ENCODE measurements at places on chromosomes 6 and 20. TPM values are rescaled to one million over a fixed set of nuclear protein-coding genes. Genes with fewer than 3 reads are reported as not detected.

Gene EYA2
- 30.0 TPM for total RNA-seq

Gene MAP7
- 35.1 TPM for total RNA-seq

Gene HBS1L
- total RNA-seq: 72.1 TPM

Gene ACOT8
- 57.4 TPM for total RNA-seq

Gene PIM1
- 35.3 TPM for total RNA-seq

- no peaks in the 10 kb centered on the region for H3K27me3 ChIP-seq
- no peak overlapping the region for H3K4me3 ChIP-seq
- no peak overlapping the region for H3K27ac ChIP-seq
- DNase-seq: no peak
- peaks cover 4% of the 10 kb centered on the region for H3K4me1 ChIP-seq
These were observed 43.5 kb upstream of the MYL9 start for GRCh38 chr20:36497856-36498255.

- H3K27me3 ChIP-seq: no peaks in the 10 kb centered on the region
- peaks cover 7% of the 10 kb centered on the region for H3K4me1 ChIP-seq
- no peak overlapping the region for H3K27ac ChIP-seq
These were observed 11.8 kb downstream of the COL9A3 start for GRCh38 chr20:62828511-62829230.

DNA sequence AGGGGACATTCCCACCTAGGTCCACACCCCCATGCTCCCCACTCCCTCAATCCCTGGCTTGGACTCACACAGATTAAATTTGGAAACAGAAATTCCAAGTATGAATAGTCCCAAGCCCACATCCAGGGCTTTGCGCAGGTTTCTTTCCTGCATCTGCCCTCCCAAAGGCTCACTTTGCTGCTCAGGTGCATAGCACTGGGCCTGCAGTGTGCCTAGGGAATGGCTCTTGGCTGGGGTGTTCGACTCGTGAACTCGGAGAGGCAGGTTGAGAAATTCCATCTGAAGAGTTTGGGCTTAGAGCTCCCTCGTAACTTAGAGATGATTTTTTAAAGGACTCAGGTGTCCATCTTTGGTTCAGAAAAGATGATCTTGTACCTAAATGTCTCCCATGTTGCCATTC is 14.8 kb upstream of the SF3B5 start:
- no peaks in the 10 kb centered on the region for H3K4me1 ChIP-seq
- H3K36me3 ChIP-seq: no peaks in the 10 kb centered on the region
- no peak for DNase-seq
- H3K27me3 ChIP-seq: no peaks in the 10 kb centered on the region
- H3K27ac ChIP-seq: no peak overlapping the region
- H3K4me3 ChIP-seq: no peak overlapping the region

- DNase-seq: no peak
- H3K27me3 ChIP-seq: no peaks in the 10 kb centered on the region
- H3K4me3 ChIP-seq: no peak overlapping the region
- no peaks in the 10 kb centered on the region for H3K36me3 ChIP-seq
- no peak overlapping the region for H3K27ac ChIP-seq
These were observed 14.7 kb downstream of the GCM1 start for GRCh38 chr6:53133961-53134360.

DNA sequence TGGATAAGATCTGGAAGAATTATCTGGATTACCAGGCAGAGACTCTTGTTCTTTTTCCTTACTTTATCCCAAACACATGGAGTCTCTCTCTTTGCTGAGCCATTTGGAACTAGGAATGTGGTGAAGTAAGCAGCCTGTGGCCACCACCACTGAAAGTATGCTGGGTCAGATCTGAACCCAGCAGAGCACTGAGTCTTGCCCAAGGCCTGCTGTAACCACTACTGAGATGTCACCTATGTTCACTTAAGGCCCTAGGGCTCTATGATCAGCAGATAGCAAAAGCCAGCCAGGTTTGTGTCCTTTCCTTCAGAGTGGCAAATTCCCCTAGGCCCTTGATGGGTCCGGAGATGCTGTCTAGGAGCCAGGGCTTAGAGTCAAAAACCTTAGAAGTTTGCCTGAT is 103.3 kb upstream of the PLN start:
- no peaks in the 10 kb centered on the region for H3K4me1 ChIP-seq
- H3K27me3 ChIP-seq: no peaks in the 10 kb centered on the region
- H3K4me3 ChIP-seq: no peak overlapping the region
- no peaks in the 10 kb centered on the region for H3K36me3 ChIP-seq
- DNase-seq: no peak

GRCh38 chr20:48129345-48129942 is 344.2 kb upstream of the SULF2 start:
- no peak overlapping the region for H3K4me3 ChIP-seq
- DNase-seq: no peak
- no peak overlapping the region for H3K27ac ChIP-seq
- no peaks in the 10 kb centered on the region for H3K27me3 ChIP-seq
- H3K4me1 ChIP-seq: no peaks in the 10 kb centered on the region

- no peak overlapping the region for H3K4me3 ChIP-seq
- no peaks in the 10 kb centered on the region for H3K27me3 ChIP-seq
- H3K36me3 ChIP-seq: no peaks in the 10 kb centered on the region
- no peaks in the 10 kb centered on the region for H3K4me1 ChIP-seq
- no peak overlapping the region for H3K27ac ChIP-seq
These were observed 30.9 kb downstream of the VEGFA start for GRCh38 chr6:43800746-43801494.

DNA sequence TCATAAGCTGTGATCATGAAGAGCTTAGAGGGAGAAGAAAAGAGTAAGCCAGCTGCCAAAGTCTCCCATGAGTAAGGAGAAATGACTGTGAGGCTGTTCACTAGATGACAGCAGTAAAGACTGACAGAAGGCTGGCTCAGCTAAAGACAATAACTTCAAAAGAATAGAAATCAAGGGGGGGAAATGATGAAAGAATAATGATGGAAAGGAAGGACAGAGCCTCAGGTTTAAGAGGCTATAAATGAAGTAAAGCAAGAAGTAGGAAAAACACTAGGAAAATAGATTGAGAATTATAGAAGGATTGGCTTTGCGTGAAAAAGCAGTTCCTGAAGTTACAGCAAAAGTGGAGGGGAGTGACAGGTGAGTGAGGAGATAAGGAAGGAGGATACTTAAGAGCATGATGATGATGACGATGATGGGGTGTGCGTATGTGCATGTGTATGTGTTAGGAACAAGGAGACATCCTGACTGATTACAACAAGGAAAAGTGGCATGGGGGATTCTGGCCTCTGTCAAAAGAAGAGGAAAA is 48.2 kb downstream of the HBS1L start:
- no peak overlapping the region for H3K4me3 ChIP-seq
- no peaks in the 10 kb centered on the region for H3K4me1 ChIP-seq
- no peaks in the 10 kb centered on the region for H3K27me3 ChIP-seq
- no peak overlapping the region for H3K27ac ChIP-seq
- no peak for DNase-seq

- no peak overlapping the region for H3K4me3 ChIP-seq
- no peaks in the 10 kb centered on the region for H3K27me3 ChIP-seq
These were observed 121.6 kb upstream of the ECI2 start for GRCh38 chr6:4256969-4257368.

- H3K4me3 ChIP-seq: no peak overlapping the region
- H3K27me3 ChIP-seq: no peaks in the 10 kb centered on the region
- H3K27ac ChIP-seq: no peak overlapping the region
- no peak for DNase-seq
- no peaks in the 10 kb centered on the region for H3K36me3 ChIP-seq
- no peaks in the 10 kb centered on the region for H3K4me1 ChIP-seq
These were observed 55.9 kb downstream of the PROKR2 start for GRCh38 chr20:5260889-5261288.

GRCh38 chr6:8844968-8845367 is 409.6 kb upstream of the SLC35B3 start:
- no peak overlapping the region for H3K27ac ChIP-seq
- no peaks in the 10 kb centered on the region for H3K36me3 ChIP-seq
- H3K4me1 ChIP-seq: no peaks in the 10 kb centered on the region

DNA sequence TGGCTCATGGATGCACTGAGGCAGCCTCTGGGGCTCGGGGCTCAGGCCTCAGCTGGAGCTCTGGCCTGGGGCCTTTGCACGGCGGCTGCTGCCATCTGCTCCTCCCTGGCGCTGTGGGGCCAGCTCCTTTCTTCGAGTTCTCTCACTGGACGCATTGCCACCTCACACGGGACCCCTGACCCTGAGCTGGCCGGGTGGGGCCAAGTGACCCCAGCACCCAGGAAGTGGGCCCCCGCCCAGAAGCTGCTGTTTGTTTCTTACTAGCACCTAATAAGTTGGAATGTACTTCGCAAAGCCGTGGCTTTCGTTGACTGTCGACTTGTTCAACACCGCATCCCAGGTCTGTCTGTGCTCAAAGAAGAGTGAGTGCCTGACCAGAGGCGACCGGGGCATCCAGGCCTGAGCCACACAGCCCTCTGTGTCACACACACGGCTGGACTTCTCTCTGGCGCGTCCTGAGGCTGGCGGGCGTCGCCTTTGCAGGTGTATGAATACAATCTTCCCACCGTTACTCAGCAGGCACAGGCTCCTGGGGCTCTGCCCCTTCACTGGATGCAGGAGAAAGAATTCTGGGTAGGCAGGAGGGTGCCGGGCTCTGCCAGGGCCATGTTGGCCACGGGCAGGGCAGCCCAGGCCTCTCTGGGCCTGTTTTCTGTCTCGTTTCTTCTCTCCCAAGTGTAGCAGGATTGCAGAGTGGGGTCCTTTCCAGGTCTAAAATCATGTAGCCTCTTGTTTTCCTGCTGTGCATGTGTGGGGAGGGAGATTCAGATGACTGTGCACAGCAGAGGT is 112.9 kb downstream of the DLL1 start:
- H3K27me3 ChIP-seq: no peaks in the 10 kb centered on the region
- no peaks in the 10 kb centered on the region for H3K36me3 ChIP-seq

- H3K4me3 ChIP-seq: no peak overlapping the region
- no peaks in the 10 kb centered on the region for H3K27me3 ChIP-seq
- no peak for DNase-seq
- no peak overlapping the region for H3K27ac ChIP-seq
- H3K4me1 ChIP-seq: no peaks in the 10 kb centered on the region
These were observed 253.7 kb downstream of the MAFB start for GRCh38 chr20:40435146-40435895.

DNA sequence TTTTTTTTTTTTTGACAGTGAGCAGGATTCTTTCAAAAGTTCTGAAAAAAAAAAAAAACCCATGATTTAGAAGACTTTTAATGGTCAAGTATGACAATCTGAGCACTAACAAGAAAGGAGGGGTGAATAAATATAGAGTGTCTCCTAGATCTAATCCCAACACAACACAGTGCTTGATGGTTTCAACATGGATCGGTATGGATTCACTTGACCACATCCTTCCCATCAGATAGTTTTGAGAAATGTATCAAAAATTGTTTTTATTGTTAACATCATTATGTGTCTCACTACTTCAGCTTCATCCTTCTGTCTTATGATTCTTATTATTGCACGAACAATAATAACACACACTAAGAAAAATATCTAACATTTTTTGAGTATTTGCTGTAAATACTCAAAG is 21.0 kb downstream of the KIF13A start:
- H3K4me3 ChIP-seq: no peak overlapping the region
- H3K36me3 ChIP-seq: no peaks in the 10 kb centered on the region
- no peaks in the 10 kb centered on the region for H3K27me3 ChIP-seq
- DNase-seq: no peak

DNA sequence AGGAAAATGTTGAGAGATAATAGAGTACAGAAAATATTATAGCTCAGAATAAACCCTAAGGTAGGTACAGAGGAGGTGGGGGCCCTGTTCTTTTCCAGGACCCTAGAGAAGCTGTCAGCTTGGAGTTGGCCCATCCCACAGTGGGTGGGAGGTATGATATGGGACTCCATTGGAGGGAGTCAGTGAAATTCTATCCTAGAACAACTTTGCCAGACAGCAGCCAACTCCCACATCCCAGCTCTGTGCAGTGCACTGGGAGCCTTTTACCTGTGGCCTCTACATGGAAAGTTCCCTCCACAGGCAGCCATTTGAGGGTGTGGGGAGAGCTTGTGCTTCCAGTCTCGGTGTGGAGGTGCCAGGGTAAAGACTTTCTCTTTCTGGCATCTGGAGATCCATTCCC is 36.8 kb upstream of the CLIC5 start:
- H3K27me3 ChIP-seq: no peaks in the 10 kb centered on the region
- H3K4me3 ChIP-seq: no peak overlapping the region
- H3K4me1 ChIP-seq: no peaks in the 10 kb centered on the region

DNA sequence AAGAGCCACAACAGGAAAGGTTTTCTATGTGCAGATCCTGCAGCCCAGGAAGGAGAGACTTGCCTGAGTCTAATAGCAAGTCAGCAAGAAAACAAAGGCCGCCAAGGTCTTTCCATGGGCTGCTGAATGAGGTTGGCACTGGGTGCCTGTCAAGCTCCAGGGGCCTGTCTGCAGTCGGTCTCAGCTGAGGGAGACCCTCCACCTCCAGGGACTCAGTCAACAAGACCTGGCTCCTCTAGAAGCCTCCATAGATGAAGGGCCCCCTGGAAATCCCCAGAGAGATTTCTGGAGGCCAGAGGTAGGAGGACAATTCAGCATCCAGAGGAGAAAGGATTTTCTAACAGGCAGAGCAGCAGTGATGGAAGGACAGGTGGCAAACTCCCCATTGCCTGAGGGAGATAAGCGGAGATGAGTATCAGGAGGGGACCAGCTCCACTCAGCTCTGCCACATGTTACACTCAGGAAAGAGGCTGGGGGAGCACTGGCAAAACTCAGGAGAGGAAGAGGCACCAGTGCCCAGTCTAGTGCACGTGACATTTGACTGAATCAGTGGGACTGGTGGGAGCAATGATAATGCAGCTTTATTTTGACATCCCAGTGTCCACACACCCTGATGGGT is 33.5 kb upstream of the FKBP1A start:
- no peak overlapping the region for H3K4me3 ChIP-seq
- DNase-seq: no peak
- no peaks in the 10 kb centered on the region for H3K27me3 ChIP-seq
- no peaks in the 10 kb centered on the region for H3K36me3 ChIP-seq
- H3K27ac ChIP-seq: no peak overlapping the region
- H3K4me1 ChIP-seq: no peaks in the 10 kb centered on the region

- no peak overlapping the region for H3K4me3 ChIP-seq
- H3K27ac ChIP-seq: no peak overlapping the region
- no peaks in the 10 kb centered on the region for H3K27me3 ChIP-seq
- H3K36me3 ChIP-seq: no peaks in the 10 kb centered on the region
- no peaks in the 10 kb centered on the region for H3K4me1 ChIP-seq
These were observed 14.5 kb downstream of the REV3L start for GRCh38 chr6:111468329-111469012.

DNA sequence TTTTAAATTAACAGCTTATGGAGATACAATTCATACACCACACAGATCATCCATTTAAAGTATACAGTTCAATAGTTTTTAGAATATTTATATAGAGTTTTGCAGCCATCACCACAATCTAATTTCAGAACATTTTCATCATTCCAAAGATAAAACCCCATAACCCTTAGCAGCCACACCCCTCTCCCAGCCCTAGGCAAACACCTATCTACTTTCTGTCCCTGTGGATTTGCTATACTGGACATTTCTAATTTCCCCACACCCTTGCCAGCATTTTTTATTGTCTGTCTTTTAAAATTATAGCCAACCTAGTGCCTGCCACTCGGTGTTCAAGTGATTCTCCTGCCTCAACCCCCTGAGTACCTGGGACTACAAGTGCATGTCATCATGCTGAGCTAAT is 23.0 kb upstream of the AKAP7 start:
- no peak overlapping the region for H3K4me3 ChIP-seq
- H3K4me1 ChIP-seq: no peaks in the 10 kb centered on the region
- no peaks in the 10 kb centered on the region for H3K36me3 ChIP-seq
- DNase-seq: no peak
- no peak overlapping the region for H3K27ac ChIP-seq
- H3K27me3 ChIP-seq: no peaks in the 10 kb centered on the region

- no peaks in the 10 kb centered on the region for H3K36me3 ChIP-seq
- H3K4me3 ChIP-seq: no peak overlapping the region
- peak; percentile 40 for DNase-seq
- H3K4me1 ChIP-seq: peaks cover 11% of the 10 kb centered on the region
- no peak overlapping the region for H3K27ac ChIP-seq
These were observed 5.4 kb downstream of the DSP start for GRCh38 chr6:7546896-7547295.
